Left ventricle myocardium inferior (tissue), 1 donor: ENCODE measurements at places on chromosomes 1 and 21. TPM values are rescaled to one million over a fixed set of nuclear protein-coding genes. Genes with fewer than 3 reads are reported as not detected.
A peak's percentile ranks its signal among the peaks of the same experiment; 100 is the strongest.

- DNase-seq = no peak
Observed at GRCh38 chr1:35449334-35450008, 107.7 kb downstream of the KIAA0319L start.

DNA sequence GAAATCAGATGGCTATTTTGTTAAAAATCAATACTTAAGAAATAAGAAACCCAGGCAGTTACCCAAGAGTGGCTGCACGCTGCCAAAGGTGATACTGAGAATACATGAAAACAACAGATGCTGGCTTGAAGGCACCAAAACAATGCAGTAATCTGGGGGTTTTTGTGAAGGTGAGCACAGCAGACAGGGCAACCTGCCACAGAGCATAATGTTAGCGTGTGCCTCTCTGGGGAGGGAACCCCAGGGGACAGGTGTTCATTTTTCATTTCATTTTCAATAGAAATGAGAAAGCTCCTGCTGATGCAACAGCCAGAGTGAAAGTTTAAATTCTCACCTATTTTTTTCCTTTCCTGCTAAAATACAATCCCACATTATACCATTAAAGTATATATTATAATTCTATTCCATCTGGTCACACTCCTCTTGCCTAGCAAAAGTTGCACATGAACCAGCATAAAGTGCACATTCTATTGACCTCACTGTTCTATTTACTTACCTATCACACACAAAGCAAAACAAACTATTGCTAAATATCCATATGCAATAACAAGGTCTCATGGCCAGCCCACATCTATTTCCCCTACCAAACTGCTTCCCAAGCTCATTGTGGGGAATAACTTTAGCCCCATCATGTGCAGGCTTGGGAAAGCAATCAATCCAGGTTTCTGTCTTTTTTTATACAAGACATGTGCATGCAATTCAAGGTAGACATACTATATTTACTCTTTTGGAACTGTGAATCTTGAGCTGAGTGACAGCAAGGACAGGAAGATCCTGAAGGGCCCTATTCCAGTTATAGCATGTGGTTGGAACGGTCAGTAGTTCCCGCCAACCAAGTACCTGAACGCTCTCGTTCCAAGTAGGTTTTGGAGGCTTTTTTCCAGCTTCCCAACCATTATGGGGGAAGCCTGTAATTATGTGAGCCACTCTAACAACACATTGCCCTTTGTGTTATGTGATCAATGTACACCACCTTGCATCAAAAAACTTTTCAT is 173.6 kb downstream of the RERE start:
- DNase-seq = no peak

DNA sequence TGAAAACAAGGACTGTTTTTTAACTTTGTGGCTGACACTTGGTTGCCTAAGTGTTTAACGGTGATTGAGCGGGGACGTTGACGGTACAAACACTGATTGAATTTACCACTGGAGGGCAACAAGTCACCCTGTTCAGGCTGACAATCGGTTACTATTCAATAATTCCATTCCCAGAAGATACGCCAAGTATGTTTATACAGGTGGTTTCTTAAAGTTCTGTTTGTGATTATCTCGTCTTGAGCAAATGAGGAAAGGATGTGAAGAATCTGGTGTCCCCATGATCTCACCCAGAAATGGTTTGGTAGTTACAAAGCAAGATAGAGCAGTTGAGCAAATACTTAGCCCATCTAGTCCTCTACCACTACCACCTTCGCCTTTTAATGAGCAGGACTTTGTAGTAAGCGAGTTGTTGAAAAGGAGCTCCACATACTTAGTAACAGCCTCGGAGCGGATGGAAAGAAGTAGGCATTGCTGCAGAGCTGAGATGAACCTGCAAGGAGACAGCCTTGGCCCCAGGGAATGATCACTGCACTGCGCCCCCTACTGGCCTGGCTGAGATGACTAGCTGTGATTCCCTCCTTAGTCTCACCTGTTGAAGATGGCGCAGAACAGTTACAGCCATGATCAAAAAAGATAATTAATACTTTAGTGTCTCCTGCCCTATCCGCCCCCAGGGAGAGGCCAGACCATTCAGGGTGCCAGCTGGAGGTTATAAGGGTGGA is 36.3 kb downstream of the IFNAR1 start:
- peak; percentile 72 for DNase-seq

TNFSF18 gene
- not detected for total RNA-seq

DNA sequence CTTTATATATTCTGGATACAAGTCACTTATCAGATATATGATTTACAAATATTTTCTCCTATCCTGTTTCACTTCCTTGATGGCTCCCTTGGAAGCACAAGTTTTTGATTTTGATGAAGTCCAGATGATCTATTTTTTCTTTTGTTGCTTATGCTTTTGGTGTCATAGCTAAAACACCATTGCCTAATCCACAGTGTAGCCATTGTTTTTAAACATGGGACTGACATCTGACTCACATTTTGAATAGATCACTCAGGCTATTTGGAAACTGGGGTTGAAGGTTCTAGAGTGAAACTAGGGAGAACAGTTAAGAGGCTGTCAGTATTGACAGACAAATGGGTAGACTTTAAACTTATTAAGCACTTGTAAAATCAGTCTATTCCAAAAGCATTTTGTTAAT is 16.6 kb downstream of the AK4 start:
- no peak for DNase-seq
